ENCODE measurements at places on chromosomes 5 and 9.

GRCh38 chr5:118249386-118249785, 739.0 kb downstream of the DTWD2 start:
- no peak for DNase-seq

- DNase-seq = no peak
Measured at GRCh38 chr5:31122998-31123951, 70.2 kb upstream of the CDH6 start.

DNA sequence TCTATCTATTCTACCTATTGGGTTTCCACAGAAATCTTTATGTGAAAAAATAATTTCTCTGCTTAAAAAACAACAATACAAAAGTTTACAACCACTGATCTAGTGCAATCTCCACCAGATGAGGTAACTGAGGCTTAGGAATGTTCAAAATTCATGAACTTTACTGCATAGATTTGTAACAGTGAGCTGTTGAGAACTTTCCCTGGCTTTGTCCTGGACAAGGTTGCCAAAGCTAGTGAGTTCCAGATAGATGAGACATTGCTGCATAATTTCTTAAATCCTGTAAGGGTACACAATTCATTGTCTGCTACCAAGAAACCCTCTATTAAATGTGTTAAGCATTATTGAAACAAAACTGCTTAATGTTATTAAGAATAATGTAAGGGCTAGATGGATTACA, 102.7 kb downstream of the OSMR start:
- no peak for DNase-seq

GRCh38 chr9:90092508-90092907, 487.7 kb downstream of the GADD45G start:
- DNase-seq = no peak

GRCh38 chr5:73221726-73222125, 48.7 kb downstream of the TMEM174 start:
- no peak for DNase-seq

DNA sequence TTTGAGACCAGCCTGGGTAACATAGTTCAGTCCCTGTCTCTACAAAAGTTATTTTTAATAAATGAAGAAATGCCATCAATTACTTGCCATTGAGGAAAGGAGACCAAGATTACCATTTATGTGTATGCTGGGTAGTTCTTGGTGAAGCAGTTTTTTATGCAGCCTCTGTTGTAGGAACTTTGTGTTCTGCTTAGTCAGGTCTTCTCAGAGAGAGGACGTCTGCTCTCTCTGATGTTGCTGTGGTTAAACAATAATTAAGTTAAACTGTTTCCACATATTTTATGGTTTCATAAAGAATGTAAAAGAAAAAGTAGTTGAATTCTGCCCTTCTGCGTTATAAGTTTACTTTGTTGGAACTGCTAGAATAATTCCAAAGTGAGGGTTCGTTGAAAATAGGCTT, 210.5 kb downstream of the KDM4C start:
- no peak for DNase-seq

- no peak for DNase-seq
Measured at GRCh38 chr5:67880876-67881275, 334.7 kb upstream of the PIK3R1 start.

- DNase-seq = no peak
Measured at GRCh38 chr5:77329664-77330430, 119.4 kb downstream of the PDE8B start.

DNA sequence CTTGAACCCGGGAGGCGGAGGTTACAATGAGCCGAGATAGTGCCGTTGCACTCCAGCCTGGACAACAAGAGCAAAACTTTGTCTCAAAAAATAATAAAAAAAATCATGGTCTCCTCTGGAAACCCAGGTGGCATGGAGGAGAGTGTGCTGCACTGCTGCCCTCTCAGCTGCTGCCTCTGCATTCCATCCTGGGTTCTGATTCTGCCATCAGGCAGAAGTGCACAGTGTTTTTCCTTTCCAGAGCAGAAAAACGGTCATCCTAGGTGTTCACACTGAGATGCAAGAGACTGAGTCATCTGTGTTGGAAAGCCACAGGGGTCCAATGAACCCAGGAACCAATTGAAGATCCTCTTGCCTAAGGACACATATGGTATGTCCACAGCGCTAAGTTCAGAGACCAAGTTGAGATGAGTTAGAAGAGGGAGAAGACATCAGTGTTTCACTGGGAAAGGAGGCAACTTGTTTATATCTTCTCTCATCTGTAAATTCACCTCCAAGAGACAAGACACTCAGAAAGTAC, 88.8 kb upstream of the DMRT1 start:
- DNase-seq = no peak

DNA sequence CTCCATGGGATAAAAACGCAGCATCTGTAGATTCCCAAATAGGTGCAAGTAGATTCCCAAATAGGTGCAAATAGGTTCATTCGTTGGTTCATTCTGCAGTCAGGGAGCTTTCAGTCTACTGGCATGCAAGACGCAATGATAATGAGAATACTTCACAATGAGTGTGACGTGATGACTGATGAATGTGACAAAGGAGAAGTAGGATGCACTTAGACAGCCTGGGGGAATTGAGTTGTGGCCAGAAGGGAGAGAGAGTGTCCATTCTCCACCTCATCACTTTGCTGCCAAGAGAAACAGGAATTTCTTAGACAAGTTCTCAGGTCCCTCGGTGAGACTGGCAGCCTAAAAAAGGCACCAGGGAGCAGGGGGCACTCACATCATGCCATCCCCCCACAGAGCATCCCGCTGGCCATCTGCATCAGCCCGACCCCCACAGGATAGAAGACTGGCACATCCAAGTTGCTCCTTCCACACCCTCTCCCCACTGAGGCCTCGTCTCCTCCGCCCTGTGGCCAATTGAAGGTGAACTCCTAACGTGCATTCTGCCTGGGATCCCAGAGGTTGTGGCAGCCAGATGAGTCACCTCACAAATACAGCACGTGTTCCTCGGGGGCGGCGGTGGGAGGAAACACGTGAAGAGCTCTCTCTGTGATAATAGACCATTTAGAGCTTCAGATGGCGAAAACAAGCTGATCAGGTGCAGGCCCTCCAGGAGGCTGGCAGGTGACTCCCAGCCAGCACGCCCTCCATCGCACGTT, 19.9 kb upstream of the KCNIP1 start:
- no peak for DNase-seq

DNA sequence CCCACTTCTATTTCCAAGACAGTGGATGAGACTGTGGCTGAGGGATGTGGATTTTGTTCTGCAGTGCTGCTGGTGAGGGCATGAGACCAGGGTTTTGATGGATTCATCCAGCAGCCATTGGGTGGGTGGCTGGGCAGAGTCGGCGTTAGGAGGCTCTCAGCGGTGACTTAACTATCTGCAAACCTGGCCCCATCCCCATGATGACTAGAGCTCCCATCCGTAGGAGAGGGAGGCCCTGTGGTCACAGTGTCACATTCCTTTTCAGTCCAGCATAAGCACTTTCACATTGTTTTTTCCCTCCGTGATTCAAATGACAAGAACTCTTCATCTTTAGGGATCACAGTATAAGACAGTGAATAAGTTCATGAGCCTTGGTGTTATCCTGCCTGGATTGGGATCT, 60.4 kb upstream of the SPRY4 start:
- DNase-seq = no peak

DNA sequence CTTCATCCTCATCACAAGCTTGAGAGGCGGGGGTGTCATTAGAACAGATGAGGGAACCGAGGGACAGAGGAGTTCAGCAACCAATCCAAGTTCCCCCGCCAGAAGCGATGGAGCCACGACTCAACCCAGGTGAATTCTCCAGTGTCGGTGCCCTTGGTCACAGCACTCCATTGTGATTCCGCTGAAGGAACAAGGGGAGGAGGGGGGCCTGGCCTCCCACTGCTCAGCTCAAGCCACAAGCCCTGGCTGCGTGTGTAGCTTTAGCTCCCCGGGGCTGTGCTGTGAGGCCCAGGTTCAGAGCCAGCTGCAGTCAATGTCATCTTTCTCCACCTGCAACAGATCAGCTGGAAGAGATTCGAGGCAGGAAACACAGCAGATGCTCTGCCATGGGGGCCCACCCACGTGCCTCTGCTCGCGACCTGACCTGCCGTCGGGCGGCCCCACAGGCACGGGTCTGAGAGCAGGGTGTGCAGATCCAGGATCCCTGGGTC, 72.6 kb downstream of the GTF3C4 start:
- DNase-seq = no peak

- DNase-seq = no peak
Measured at GRCh38 chr9:36945999-36946398, 88.1 kb downstream of the PAX5 start.

- DNase-seq = no peak
Measured at GRCh38 chr9:131386281-131386680, 7.6 kb upstream of the PRRC2B start.

- DNase-seq = no peak
Measured at GRCh38 chr9:129678844-129679243, 13.4 kb downstream of the PRRX2 start.

GRCh38 chr5:137304226-137304874, 194.8 kb downstream of the SPOCK1 start:
- DNase-seq = peak; percentile 97

GRCh38 chr5:42507451-42508097, 84.3 kb downstream of the GHR start:
- DNase-seq = no peak

DNA sequence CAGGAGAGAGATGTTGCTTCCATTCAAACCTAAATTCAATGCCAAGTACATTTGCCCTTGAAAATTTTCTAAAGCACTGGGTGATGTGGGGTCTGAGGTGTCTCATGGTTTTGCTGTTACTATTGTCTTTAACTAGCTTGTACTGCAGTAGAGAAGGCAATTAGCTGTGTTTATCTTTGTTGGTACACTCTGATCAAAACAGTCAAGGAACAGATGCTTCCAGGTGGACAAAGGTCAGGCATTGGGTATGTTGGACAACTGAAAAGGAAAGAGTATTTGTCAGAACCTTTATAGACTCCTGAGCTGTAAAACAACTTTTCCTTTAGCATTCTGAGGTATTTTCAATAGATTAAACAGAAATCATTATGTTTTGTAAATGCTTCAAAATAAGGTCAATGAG, 2228.7 kb upstream of the WWC1 start:
- DNase-seq = no peak

DNA sequence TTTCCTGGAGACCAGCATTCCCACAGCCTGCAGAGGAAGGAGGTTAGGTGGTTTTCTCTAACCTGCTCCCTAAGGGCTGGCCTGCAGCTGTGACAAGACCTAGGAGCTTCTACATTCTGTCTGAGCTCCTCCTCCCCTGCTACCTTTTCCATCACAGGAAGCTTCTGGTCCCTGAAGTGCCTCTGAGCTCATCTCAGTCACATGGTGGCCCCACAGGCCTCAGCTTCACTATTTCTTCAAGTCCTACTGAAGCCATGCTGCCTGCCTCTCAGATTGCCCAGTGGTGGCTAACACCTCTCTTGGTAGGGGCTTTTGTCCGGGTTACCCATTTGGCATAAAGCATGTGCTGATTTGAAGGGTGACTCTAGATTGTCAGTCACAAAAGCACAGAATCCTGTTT, 259.4 kb downstream of the CRB2 start:
- no peak for DNase-seq

DNA sequence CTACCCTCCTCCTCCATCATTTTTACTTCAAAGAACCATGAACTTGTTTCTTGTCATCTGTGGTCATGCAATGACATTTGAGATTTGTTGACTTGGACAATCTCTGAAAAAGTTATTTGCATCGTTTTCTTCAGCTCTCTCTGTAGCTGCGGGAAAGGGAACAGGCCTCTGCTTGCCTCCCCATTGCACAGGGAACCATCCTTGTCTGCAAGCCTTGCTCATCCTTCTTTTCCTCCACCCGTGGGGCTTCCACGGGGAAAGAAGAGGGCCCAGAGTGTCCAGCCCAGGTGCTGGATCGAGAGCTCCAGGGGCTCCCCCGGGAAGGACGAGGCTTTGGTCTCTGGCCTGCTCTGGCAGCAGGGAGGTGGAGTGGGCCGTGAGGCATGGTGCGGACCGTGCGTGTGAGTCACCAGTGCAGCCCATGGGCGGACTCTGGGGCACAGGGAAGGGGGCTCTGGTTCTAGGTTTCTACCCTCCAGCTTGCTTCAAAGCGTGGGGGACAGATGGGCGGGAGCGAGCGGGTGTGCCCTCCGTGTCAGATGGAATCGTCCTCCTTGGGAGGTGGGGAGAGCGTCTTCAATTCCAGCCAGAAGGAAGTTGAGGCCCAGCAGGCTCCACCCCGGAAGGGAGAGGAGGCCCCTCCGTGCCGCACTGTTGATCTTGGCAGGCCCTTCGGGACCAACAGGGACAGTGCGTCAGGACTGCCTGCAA, 6.0 kb upstream of the IRX4 start:
- peak; percentile 30 for DNase-seq

GRCh38 chr9:130972277-130972956, 33.4 kb upstream of the FIBCD1 start:
- no peak for DNase-seq

DNA sequence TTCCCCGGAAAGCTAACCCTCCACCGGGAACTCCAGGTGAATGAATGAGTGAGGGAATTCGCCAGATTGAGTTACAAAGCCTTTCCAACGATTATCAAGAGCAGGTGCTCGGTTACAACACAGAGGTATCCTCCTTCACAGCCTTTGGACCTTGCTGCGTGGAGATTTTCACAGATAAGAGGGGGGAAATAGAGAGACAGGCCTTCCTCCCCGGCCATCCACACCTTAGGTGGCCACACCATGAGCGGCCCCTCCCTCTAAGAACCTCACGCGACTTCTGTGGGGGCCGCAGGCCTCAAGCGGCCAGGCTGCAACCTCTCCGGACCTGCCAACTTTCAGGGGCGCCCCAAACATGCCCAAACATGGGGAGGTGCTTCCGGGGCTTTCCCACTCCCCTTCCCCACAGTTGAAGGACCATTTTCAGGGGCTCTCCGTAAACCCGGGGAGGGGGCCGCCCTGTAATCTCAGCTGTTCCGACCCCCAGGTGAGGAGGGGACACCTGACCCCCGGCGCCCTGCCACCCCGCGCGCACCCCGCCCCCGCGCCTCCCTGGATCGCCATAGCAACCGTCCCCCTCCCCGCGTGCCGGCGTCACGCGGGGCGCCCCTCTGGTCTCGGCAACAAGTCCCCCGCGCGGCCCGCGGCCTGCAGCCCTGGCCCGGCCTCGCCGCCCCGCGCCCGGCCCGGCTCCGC, 603 bp downstream of the DENND1A start:
- DNase-seq = no peak

DNA sequence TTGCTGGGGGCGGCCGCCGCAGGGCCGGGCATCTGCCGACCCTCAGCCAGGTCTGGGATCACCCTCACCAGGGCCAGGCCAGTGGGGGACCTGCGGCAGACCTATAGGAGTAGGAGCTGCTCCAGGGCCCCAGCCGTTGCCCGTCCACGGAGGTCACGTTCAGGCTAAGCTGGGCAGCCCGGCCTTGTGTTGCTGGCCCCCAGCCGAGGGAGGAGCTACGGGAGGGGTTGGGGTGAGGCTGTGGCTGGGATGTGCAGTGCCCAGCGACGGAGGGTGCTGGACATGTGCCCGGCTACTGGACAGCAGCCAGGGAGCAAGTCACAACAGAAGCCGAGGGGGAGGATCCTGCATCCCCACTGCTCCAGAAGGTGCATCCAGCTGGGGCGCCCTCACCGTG, 39.6 kb upstream of the SLC6A19 start:
- peak; percentile 43 for DNase-seq

- no peak for DNase-seq
Measured at GRCh38 chr9:114149765-114150340, 5.5 kb upstream of the COL27A1 start.

- DNase-seq = no peak
Measured at GRCh38 chr5:115524199-115524847, 20.3 kb downstream of the FEM1C start.
